ENCODE measurements at places on chromosomes 4 and X.

- no peak for DNase-seq
Measured at GRCh38 chrX:17435476-17435875, 60.5 kb downstream of the NHS start.

DNA sequence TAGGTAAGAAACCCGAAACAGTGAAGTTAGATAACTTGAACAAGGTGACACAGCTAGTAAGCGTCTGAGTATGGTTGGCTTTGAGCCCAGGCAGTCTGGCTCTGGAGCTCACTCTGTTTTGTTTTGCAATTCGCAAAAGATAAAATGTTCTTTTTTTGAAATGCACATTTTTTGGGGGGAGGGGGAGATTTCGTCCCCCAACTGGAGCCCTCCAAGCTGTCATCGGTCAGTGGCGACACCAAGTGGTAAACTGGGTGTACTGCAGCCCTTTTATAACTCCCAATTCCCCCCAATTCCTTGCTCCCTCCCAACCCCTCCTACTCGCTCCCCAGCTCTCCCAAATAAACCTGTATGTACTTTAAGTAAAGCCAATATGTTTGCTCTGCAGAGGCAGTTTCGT lies 2.8 kb upstream of the CLCN5 start:
- DNase-seq = no peak

DNA sequence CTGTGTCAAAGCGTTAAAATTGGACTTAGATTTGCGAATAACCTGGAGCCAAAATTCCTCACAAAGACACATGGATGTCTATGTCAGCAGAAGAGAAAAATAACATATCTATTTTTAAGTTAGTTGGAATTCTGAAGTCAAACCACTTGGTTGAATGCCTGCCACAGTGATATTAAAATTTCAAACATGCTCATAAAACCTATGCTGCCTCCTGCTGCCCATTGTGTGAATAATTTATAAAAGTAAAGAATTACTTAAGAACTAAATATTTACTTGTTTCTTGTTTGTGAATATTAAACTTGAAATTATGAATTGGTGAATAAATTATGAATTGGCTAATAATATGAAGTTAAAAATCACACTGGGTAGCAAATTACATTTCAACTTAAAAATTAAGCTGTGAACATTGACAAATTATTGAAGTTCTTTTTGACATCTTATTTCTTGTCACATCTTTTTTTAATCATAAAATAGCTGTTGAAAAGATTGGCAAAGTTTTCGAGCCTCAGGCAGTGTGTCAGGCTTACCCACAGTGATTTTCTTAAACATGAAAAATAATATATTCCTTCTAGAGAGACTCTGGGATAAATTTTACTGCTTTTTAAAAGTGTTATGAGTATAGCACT lies 35.4 kb downstream of the FABP2 start:
- DNase-seq = no peak

DNA sequence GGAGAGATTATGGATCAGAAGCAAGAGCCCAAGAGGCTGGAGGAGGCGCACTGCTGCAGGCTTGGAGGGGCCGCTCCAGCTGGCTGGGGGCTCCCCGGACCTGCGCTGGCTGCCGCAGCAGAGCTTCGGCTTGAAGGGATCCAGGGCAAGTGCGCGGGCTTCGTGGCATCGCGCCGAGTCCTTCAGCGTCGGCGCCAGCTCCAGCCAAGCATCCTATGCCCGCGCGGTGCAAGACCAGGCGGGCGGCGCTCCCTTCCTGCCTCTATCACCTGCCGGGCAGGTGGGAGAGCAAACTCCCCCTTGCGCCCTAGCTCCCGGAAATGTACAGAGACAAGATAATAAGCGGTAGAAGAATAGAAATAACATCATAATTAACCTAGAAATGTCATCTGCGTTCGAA lies 10.5 kb upstream of the UCP1 start:
- DNase-seq = no peak

GRCh38 chrX:635428-636090 lies 5.0 kb downstream of the SHOX start:
- DNase-seq = peak; percentile 64

GRCh38 chrX:115367455-115367854 lies 77.9 kb downstream of the LUZP4 start:
- no peak for DNase-seq

All from type B pancreatic cell (in vitro differentiated cells).